Upper lobe of left lung (tissue), 6 donors: ENCODE measurements at places on chromosomes 11 and 22. TPM values are rescaled to one million over a fixed set of nuclear protein-coding genes. Genes with fewer than 3 reads are reported as not detected.

The KRTAP5-9 gene
- not detected for total RNA-seq

The PLEKHA7 gene
- 87.0 TPM for total RNA-seq

DNA sequence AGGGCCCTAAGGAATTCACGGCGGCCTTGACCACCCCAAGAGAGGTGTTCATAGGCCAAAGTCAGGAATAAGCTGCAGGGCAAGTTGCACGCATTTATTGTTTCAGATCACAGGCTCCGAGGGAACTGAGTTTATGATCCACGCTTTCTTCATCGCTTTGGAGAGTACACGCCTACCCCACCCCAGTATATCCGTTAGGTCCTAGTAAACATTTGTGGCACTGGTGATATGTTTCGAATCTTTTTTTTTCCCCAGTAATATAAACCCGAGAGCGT is 805 bp downstream of the GANAB start:
- peaks cover 38% of the 10 kb centered on the region for H3K36me3 ChIP-seq
- peak overlapping the region; percentile 75 for H3K4me3 ChIP-seq
- peak overlapping the region; percentile 89 for H3K27ac ChIP-seq

DNA sequence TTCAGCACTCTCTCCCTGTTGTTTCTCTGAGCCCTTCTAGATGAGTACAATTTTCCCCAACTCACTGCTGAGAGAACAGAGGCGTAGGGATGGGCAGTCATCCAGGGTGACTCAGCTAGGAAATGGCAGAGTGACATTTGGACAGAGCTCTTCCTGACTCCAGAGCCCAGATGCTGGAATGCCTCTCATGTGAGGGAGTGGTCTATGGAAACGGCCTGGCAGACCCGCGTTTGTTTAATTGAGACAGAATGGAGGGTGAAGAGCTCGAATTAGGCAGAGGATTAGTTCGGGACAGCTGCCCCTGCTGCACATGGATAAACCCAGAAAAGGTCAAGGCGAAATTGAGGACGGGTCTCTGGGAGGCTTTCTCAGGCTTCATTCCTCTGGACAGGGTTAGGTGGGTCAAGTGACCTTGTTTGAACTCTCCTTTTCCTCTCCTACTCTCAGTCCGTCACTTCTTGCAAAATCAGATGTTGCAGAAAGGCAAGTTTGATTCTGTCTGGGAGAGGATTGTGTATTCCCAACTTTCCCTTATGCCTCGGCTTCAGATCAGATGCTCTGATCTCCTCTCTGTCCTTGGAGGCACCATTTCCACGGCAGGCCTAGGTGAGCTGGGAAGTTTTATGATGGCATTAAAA is 7.6 kb upstream of the LMO2 start:
- H3K4me3 ChIP-seq, result no peak overlapping the region
- peaks cover 49% of the 10 kb centered on the region for H3K4me1 ChIP-seq
- no peaks in the 10 kb centered on the region for H3K36me3 ChIP-seq
- H3K27ac ChIP-seq, result peak overlapping the region; percentile 58
- H3K27me3 ChIP-seq, result no peaks in the 10 kb centered on the region
- DNase-seq, result no peak

DNA sequence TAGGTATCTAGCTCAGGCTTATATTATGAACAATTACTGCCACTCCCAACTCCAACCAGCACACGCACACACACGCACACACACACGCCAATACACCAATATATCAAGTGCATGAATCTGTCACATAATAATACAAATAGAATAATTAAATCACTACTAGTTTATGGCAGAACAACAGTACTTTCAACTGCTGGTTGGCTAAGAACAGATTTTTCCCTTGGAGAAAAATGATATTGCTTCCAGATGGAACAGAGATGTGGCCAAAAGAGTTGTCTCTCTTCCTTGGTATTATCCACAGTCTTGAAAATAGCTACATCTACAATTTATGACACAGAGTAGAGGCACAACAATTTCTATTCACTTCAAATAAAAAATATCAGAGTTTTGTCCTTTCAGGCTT is 538.3 kb upstream of the FAT3 start:
- no peaks in the 10 kb centered on the region for H3K27me3 ChIP-seq
- no peak for DNase-seq
- no peaks in the 10 kb centered on the region for H3K4me1 ChIP-seq
- H3K27ac ChIP-seq, result no peak overlapping the region
- no peaks in the 10 kb centered on the region for H3K36me3 ChIP-seq
- H3K4me3 ChIP-seq, result no peak overlapping the region

- DNase-seq, result no peak
- H3K27ac ChIP-seq, result no peak overlapping the region
- H3K4me1 ChIP-seq, result no peaks in the 10 kb centered on the region
- no peak overlapping the region for H3K4me3 ChIP-seq
Measured at GRCh38 chr11:33664166-33664565, 36.5 kb downstream of the C11orf91 start.

DNA sequence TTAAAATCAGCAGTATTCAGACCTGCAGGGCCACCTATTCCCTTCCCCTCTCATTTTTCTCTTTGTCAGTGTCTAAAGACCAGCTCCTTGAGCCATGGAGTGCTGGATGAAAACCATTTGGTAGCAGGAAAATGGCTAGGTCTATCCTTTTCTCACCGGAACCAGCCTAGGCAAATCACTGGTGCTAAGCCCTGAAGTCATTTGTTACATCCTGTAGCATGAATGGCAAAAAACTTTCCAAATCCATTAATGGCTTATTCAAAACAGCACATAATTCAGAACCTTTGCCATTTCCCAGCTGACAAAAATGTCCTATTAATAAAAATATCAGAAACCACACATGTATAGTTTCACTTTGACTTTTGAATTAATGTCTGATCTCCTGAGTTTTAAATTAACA is 209.5 kb upstream of the E2F8 start:
- no peak overlapping the region for H3K4me3 ChIP-seq
- H3K27me3 ChIP-seq, result no peaks in the 10 kb centered on the region
- no peaks in the 10 kb centered on the region for H3K36me3 ChIP-seq
- no peaks in the 10 kb centered on the region for H3K4me1 ChIP-seq

- no peaks in the 10 kb centered on the region for H3K36me3 ChIP-seq
- peak within 1 kb of the TSS; percentile 43 for H3K27ac ChIP-seq
- H3K4me1 ChIP-seq, result peaks cover 20% of the 10 kb centered on the region
- peak; percentile 93 for DNase-seq
- peaks cover 17% of the 10 kb centered on the region for H3K27me3 ChIP-seq
Measured at GRCh38 chr11:45922425-45923082, at the start of gene LARGE2. Gene LARGE2 (plus strand): TSS chr11:45922656. CDS start chr11:45922883, 227 bp downstream.
